ENCODE measurements at places on chromosomes 2 and 18.

DNA sequence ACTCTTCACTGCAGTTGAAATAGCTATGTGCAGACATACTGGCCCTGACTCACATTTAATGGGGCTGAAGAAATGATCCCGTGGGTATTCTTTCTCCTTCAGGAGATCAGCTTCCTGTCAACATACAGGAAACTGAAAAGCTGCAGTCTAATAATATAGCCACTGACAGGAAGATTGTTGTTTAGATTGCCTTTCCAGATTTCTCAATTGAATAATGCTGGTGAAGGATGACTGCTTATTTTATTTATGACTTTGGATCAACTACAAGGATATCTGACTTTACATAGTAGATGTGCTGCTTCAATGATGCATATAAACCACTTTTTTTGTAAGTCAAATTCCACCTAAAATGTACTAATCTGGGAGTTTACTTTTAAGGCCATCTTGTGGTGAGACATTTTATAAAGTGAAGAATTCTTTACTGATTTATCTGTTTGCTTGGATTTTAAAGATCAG, 93.4 kb upstream of the MAP4K3 start:
- DNase-seq = no peak

GRCh38 chr2:189542145-189542882, 38.3 kb downstream of the SLC40A1 start:
- no peak for DNase-seq

- DNase-seq = no peak
Measured at GRCh38 chr2:74206180-74206688, 7.8 kb downstream of the MTHFD2 start.

- no peak for DNase-seq
Measured at GRCh38 chr2:127434515-127434914, 16.3 kb downstream of the PROC start.

GRCh38 chr2:181203916-181204315, 223.5 kb downstream of the UBE2E3 start:
- DNase-seq = no peak

GRCh38 chr18:26458526-26459232, 89.7 kb downstream of the KCTD1 start:
- DNase-seq = no peak

All from T-helper 22 cell (primary cell).